ENCODE measurements at places on chromosomes 5 and 9. TPM values are rescaled to one million over a fixed set of nuclear protein-coding genes. Genes with fewer than 3 reads are reported as not detected.

The INSYN2B gene
- polyA plus RNA-seq: 0.40 TPM

DNA sequence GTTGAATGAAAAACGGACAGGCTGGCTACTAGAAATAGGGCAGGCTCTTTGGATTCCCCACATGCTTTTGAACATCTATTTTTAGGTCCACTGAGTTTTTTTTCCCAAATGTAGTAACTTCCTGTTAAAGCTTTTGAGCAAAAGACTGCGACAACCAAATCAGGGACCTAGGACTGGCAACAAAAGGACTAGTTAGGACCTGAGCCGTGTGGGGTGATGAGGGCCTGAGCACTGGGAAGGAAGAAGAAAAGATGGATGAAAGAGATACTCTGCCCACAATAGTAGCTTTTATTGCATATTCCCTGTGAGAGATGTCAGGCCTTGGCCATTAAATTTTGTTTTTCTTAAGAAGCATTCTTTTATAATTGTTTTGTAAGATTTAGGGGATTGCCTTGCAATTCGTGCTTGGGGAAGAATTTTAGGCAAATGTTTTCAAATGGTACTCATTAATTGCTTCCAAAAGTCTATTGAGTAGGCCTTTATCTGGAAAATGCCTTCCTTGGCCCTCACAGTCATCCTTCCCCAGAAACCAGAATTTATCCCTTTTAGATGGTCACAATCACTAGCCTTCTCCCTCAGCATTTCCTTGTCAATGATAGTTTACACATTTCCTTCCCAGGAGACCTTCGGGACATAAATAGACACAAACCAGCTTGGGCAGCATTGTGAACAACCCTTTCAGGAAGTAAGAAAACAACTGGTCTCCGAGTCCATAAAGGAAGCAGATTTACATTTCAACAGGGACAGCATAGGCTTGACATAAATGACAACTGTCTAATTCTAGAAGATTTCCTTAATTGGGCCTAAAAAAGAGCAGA lies 166.5 kb downstream of the RMI1 start:
- DNase-seq: no peak

DNA sequence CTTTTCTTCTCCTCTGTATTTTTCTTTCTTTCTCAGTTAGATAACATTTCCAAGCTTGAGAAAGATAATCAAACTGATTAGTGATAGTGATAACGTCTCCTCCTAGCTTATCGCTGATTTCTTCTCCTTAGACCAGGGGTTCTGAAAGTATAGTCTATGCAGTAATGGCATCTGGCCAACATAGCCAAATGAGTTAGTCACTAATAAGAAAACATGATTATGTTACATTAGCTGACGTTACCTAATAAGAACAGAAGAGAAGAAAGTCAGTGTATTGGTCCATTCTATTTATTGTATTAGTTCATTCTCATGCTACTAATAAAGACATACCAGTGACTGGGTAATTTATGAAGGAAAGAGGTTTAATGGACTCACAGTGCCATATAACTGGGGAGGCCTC lies 111.2 kb downstream of the STRBP start:
- no peak for DNase-seq

GRCh38 chr5:83516377-83516776 lies 44.8 kb downstream of the VCAN start:
- DNase-seq: no peak

The PKD2L2 gene
- polyA plus RNA-seq: 0.30 TPM

The IRX2 gene
- polyA plus RNA-seq: not detected

DNA sequence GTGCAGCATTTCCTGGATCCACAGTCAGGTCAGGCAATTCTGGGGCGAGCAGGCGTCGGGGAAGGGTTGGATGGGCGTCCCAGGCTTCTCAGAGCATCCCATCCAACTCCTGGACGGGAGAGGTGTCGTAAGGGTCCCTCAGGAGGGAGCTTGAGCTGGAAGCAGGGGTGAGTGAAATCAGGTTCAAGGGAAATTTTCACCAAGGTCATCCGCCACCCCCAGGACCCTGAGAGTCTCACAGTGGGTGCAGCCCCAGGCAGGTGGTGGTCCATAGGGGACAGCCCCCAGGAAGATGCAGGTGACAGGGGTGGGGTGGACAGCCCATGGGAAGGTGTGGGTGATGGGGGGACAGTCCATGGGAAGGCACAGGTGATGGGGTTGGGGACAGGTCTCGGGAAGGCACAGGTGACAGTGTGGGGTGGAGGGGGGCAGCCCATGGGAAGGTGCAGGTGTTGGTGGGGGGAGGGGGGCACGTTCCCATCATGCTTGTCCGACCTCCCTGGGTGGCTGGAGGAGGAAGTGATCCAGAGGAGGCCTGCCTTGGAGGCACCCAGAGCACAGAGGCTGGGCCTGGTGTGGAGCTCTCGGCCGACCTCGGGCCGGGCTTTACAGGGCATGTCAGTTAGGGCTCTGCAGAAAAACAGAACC lies 48.9 kb downstream of the AHRR start:
- no peak for DNase-seq

DNA sequence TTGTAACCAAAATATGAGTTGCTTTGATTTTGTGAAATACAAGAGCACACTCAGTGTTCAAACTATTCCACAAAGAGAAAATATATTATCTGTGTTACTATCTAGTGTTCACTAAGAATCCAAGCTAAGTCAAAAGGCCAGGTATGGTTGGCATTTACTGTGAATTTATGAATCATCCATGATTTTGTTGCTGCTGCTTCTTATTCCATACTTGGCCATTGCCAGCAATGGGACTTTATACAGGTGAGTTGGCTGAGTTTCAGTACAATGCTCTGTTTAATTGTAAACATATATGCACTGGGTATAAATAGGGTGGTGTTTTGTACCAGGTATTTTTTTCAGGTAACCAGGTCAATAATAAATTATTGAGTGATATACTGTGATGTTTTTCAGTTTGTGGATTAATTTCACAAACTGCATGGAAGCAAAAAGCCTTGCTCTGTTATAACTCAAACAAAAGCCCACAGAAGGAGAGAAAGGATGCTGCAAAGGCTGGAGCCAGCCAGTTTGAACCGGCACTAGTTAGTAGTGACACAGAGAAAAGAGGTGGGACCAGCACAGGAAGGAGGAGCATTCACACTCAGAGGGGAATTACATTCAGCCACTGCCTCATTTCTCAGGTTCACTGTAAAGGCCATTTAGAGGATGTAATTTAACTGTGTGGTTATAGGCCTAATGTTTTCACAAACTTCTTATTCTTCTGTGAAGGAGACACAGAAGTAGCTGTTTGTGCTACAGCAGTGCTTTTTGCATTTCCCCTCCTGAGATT lies 381.8 kb downstream of the ADGRV1 start:
- DNase-seq: peak; percentile 57

GRCh38 chr5:29197631-29198454 lies 1995.6 kb upstream of the CDH6 start:
- no peak for DNase-seq

DNA sequence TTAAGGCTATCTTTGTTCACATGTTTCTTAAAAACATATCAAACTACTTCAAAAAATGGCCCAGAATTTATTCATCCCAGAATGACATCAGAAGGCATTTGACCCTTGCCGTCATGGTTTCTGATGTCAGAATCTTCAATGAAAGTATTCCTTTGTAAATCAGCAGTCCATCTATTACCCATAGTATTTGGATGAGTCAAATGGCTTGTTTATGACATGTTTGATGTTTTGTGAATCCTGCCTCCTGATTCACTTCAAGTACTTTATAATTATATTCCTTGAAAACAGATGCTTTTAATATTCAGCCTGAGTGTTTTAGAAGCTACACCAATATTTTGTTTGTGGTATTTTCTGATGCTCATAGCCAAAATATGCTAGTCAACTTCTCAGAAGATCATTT lies 200.8 kb upstream of the MEF2C start:
- DNase-seq: no peak

- no peak for DNase-seq
These were observed 143.9 kb downstream of the ESM1 start for GRCh38 chr5:54841481-54841880.

The BARHL1 gene
- polyA plus RNA-seq: not detected

The DROSHA gene
- 9.3 TPM for polyA plus RNA-seq

- DNase-seq: no peak
These were observed 5.9 kb upstream of the TTC23L start for GRCh38 chr5:34833090-34833489.

GRCh38 chr9:121675381-121675780 lies 23.9 kb downstream of the DAB2IP start:
- DNase-seq: no peak

DNA sequence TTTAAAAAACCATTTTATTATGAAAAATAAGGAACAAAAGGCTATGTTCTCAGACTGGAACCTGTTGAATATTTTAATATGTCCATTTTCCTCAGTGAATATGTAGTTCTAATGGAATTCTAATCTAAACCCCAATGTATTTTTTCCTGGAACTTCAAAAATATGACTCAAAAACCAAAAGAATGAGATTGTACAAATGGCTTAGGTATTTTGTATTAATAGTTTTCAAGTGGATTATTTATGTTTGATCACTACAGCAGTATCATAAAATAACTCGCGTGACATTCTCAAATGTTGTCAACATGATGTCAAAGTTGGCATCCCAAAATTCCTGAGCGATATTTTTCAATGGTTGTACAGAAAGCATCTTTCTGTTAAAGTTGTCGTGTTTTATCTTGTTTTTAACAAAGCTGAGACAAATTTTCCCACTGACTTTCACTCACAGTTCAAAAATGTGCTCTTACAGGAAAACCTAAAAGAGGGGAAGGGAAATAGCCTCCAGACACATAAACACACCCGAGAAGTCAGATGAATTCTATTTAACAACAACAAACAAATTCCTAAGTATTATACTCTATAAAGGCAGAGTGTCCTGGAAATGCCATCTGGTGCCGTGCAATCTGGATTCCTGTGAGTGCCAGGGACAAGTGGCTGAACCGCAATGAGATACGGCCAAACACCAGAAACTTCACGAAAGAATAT lies 68.1 kb upstream of the TAS2R1 start:
- DNase-seq: no peak

The MYORG gene
- polyA plus RNA-seq: not detected

GRCh38 chr9:105413525-105413924 lies 34.3 kb upstream of the FSD1L start:
- no peak for DNase-seq

DNA sequence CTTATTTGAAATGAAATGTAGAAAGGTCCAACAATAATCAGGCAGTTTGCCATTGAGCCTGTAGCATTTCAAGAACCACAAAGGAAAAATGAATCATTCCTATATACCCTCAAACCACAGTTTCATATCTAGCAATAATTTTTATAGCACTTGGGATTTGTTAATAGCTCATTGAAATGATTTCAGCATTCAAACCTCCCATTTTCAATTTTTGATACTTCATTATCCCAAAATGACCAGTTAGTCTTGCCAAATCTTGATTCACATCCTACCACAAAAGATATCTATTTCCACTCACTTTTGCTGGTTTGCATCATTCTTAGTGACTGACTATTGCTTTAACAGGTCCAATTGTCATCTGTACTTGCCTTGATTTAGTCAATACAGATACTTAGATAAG lies 790.1 kb downstream of the TLE1 start:
- DNase-seq: no peak

DNA sequence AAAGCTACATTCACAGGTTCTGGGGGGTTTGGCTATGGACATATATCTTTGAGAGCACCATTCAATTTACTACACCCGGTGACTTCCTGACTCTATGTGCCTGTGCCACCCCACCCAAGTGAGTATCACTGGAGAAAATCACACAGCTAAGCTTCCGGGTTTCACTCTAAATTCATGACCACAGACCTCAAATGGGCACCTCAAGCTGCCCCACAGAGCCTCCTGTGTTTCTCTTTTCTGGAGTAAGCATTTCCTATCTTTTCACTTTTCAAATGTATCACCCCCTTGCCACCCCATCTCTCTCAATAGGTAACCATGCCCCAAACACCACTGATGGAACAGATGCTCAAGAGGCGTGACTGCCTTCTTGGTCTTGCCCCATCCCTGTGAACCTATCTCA lies 49.2 kb upstream of the NEK6 start:
- DNase-seq: peak; percentile 59

- DNase-seq: no peak
These were observed 1.9 kb downstream of the FNBP1 start for GRCh38 chr9:130040984-130041647.

- DNase-seq: no peak
These were observed 244.0 kb downstream of the GABRB2 start for GRCh38 chr5:161302559-161302958.

DNA sequence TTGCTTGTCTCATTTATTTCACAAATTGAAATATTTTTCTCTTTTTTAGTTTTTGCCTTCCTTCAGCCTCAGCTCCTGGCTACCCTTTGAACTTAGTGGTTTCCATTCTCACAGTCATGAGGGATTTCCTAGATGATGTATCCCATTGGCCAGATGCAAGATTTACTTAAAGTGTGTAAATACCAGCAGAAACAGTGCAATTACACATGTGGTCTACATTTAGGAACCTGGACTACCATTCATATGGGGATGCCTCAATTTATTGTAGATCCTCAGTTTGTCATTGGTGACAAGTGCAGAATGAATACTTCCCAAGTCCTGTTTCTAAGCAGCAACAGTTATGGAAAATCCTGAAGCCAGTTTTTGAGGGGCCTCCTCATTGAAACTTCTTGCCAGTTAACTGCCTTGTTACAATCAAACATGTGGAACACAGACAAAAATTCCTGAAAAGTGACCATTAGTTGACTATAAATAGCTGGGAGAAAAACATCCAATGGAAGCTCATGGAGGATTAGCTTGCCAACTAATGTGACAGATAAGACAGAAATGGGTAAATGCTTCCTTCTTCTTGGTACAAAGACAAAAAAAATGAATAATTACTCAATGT lies 113.6 kb upstream of the FER start:
- no peak for DNase-seq

The DCTN3 gene
- 201 TPM for polyA plus RNA-seq

DNA sequence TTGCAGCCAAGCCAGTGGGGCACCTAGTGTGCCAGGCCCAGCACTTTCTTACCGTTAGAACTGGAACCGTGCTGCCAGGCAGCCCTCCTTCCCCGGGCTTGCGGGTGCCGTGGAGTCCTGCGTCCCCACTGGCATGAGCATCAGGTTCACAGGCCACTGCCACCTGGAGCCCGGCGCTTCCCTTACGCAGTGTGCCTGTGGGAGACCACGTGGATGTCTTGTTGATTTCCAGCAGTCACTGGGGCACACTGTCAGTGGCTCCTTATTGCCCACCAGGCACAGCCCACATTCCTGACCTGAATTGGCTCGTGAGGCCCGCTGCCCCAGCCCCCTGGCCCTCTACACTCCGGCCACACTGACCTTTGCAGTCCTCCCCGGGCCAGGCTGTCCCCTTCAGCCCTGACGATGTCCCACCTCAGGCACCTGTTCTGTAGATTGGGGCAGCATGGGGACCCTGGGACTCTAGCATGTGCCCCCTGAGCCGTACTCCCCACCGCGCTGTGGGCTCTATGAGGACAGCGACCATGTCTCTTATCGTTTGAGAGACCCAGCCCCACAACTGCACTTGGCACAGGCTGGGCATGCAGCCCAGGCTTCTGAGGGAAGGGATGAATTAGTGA lies 10.4 kb upstream of the CEL start:
- DNase-seq: no peak

All from immature natural killer cell (primary cell).